ENCODE measurements at places on chromosomes 5 and 9.

- no peak for DNase-seq
Measured at GRCh38 chr9:124465736-124466135, 15.5 kb downstream of the ADGRD2 start.

GRCh38 chr5:43967165-43967564, 364.2 kb downstream of the NNT start:
- no peak for DNase-seq

GRCh38 chr5:60687927-60688720, 11.8 kb downstream of the DEPDC1B start:
- DNase-seq: no peak

DNA sequence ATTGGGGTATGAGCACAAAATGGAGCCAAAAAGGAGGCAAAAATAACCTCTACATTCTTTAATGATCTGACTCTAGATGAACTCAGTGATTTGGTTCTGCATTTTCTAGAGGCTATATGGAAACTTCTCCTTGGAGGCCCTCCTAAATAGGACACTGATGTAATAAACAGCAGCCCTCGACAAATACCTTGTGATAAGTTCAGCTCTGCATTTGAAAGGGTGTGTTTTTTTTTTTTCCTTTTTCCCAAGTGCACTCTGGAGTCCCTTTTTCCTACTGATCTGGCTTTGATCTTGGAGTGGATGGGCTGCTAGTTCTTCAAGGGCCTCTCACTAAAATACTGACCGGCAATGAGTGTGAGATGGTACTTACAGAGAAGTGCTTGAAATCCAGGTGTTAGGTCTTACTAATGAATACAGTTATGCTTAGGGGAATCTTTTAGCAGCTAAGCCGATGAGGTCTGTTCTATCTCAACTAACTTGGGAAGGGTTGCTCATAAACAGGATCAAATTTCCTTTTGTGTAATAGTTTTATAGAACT, 161.7 kb downstream of the MAST4 start:
- no peak for DNase-seq

All from stimulated activated CD4-positive, alpha-beta T cell treated with anti-CD3 and anti-CD28 coated beads, Interleukin-12 subunit alpha, Interleukin-12 subunit beta, amount 100 ng/mL, for 48 hours (primary cell).